ENCODE measurements at places on chromosomes 5 and 9.

- no peak for DNase-seq
These were observed 17.0 kb upstream of the RHOBTB3 start for GRCh38 chr5:95713960-95714710.

DNA sequence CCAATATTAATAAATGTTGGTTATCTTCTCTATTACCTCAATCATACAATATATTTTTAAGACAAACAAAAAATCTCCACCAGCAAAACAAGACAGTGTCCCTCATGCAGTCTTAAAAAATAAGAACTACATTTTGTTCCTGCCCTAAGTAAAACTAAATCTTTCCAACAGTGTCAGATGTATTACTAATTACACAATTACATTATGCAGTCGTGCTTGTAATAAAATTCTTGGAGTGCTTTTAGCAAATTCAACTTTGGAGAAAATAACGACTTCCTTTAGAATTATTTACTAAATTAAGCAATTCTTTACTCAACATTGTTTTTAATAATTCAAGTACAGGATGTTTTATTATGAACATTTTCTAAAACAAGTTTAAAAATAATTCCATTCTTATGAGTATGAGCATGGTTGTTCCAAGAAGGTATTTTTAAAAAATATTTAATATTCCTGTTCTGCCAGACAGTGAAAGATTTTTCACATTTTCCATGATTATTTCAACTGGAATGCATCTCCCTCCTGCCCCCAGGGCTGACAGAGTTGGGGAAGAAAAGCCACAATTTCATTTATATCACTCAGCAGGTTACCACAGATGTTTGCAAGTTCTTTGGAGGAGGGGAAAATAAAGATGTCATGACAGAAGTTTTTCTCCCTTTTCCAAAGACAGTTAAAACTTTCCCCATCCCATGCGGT is 137.9 kb downstream of the FAM114A2 start:
- no peak for DNase-seq

DNA sequence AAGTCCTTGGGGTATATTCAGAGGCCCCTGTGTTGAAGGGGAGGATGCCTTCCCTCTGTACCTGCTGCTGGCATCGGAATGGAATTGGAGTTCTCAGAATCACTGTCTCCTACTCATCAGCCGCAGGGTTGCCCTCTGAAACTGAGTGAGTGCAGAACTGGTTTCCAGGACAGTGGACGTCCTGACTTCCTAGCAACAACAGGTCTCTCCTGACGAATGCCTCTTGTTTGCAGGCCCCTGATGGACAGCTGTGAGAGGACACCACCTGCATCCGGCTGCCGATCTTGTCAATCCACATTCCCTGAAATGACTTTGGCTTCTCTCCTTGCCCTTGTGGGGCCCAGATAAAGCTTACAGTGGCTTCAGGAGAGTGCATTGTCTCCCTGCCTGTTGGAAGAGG is 274.5 kb downstream of the NSG2 start:
- no peak for DNase-seq

DNA sequence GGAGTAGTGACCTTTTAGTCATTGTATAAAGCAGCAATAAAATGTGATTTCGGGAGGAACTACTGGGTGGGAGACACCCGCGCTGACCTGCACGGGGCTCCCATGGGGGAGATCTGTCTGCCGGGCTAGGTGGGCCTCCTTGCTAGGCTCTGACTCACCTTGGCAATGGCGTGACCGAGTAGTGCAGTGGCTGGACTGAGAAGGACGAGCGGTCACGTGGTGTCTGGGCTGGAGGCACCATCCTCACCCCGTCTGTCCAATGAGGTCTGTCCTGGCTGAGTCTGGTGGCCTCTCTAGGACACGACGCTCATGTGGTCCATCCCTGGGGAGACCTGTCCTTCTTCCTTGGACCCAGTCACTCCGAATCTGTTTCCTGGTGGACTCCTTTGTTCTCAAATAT is 151.7 kb downstream of the RXRA start:
- no peak for DNase-seq

GRCh38 chr5:137115152-137115551 is 384.0 kb downstream of the SPOCK1 start:
- no peak for DNase-seq

GRCh38 chr5:108650997-108651396 is 96.7 kb upstream of the FER start:
- DNase-seq, result no peak

DNA sequence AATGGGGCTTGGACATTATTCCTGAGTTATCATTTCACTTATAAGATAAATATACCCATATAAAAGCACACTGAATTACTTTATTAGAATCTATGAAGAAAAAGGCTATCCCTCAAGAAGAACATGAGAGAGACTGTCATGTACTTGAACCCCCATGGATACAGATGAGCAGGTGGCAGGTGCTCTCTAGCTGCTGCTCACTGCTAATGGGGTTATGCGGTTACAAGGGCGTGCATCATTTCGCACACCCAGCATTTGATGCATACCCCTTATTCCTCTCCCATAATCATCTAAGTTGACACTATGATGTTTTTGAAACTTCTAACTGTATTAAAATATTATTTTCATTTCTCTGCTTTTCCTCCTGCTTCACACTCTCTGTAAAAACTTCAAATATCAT is 16.4 kb downstream of the ITK start:
- DNase-seq, result no peak

- no peak for DNase-seq
These were observed 49.5 kb upstream of the SUSD1 start for GRCh38 chr9:112224401-112225289.

- peak; percentile 47 for DNase-seq
These were observed 139.3 kb upstream of the IER5L start for GRCh38 chr9:129317179-129318011.

DNA sequence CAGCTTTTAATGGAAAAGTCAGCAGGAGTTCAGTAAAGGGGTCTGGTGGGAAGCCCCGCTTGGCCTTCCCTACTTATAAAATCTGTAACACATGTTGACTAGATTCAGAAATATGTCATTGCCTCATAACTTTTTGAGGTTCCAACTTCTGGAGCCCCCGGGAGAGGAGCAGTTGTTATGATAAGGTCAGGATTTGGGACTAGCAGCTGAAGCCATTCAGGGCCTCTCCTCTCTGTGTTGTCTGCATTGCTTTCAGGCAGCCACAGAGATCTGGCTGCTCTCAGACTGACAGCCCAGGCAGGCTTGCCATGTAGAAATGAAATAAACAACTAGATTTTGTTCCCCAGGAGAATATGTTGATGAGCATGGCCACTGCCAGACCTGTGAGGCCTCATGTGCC is 167.1 kb downstream of the RFK start:
- DNase-seq, result no peak

- DNase-seq, result no peak
These were observed 229.9 kb downstream of the ZNF608 start for GRCh38 chr5:124516567-124516966.
